ENCODE measurements at places on chromosomes 5 and 9.

DNA sequence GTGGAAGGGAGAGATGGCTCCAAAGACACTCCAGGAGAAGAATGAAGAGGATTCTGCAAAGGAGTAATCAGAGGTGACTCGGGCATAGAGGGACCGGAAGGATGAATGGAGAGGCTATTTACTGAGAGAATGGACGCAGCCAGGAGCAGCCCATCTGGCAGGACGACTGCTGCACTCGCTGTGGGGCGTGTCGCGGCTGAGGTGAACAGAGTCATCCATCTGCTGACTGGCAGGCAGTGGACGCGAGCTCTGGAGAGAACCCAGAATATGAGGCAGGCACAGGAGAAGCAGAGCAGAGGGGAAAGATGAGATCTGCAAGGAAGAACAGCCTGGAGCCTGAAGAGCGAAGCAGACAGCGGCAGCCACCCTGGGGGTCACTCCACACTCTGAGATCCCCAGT is 16.4 kb downstream of the FGF1 start:
- no peak for DNase-seq

GRCh38 chr5:138354926-138355378 is 2.5 kb downstream of the KDM3B start:
- peak; percentile 71 for DNase-seq

DNA sequence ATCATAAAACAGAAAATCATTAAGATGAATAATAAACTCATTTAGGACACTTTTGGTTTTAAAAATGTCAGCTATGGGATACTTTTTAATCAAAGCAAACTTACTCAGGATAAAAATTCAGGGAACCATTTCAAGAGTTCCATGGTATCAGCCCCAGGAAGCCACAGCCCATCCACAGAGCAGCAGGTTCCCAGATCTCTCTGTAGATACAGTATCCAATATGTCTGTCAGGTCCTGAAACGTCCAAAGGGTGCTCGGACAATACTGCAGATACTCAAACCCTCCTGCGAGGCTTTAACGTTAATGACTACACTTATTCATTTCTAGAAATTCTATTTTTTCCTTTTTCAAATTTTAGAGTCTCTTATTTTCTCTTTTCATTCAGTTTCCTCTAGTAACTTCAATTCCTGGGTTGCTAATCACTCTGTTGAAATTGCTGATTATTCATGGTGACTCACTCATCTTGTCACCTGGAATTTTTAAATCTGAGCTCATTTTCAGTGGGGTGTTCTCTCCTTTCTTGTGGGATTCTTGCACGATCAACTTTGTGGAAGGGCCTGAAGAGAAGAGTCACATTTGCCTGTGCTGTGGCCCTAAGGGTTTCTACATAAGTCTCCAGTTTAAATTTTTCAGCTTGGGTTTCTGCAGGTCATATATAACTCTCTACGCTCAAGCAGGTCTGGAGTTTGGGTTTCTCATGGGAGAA is 435.8 kb downstream of the CTNND2 start:
- DNase-seq = no peak

GRCh38 chr9:91611582-91611981 is 187.9 kb upstream of the NFIL3 start:
- no peak for DNase-seq
